ENCODE measurements at places on chromosomes 11 and 22. TPM values are rescaled to one million over a fixed set of nuclear protein-coding genes. Genes with fewer than 3 reads are reported as not detected.

DNA sequence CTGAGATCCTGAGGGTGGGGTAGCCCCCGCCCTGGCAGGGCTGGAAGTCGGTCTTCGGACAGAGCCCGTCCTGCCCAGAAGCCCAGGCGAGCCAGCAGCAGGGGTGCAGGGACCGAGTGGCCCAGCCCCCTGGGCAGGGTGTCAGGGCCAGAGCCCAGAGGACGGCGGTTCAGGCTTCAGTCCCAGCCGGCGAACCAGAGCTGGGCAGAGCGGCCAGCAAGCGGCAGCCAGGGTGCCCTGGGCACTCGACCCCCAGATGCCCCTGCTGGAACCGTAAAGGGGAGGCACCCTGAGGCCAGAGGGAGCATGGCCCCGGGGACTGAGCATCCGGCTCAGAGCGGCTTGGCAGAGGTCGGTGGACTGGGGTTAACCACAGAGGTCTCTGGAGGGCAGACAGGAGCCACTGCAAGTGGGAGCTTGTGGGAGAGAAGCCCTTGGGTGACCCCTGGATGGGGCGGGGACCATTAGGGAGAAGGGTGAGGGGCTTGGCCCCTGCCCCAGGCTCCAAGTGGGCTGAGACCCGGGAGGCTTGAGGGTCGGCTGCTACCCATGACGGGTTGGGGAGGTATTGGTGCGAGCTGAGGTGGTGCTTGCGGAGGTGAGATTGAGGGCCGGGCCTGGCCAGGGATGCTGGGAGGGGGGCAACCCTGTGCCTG is 15.9 kb downstream of the LSP1 start:
- DNase-seq, result no peak

GRCh38 chr22:40797427-40797826 is 21.7 kb downstream of the SLC25A17 start:
- no peak for DNase-seq

POU2AF2 gene
- total RNA-seq, result not detected

DNA sequence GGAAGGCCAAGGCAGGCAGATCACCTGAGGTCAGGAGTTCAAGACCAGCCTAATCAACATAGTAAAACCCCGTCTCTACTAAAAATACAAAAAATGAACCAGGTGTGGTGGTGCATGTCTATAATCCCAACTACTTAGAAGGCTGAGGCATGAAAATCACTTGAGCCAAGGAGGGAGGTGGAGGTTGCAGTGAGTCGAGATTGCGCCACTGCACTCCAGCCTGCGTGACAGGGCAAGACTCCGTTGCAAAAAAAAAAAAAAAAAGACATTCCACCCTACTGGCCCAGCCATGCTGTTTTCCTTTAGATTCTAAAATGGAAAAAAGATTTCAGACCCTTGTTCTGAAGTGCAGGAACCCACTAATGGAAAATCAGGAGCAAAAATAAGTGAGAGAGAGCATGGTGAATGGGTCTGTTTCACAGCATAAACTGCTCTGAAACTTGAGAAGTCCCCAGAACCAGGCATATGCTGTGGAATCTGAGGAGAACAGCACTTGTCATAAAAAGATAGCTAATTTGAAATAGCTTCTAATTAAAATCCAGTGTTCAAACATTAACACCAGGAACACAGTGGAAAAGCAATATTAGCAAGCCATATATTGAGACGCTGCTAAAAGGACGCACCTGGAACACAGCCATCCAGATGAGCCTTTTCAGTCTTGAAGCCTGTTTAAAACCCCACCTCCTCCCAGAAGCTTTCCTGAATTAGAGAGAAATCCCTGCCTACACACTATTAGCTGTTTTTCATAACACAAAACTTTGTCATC is 66.3 kb upstream of the CHRM4 start:
- DNase-seq, result no peak

DNA sequence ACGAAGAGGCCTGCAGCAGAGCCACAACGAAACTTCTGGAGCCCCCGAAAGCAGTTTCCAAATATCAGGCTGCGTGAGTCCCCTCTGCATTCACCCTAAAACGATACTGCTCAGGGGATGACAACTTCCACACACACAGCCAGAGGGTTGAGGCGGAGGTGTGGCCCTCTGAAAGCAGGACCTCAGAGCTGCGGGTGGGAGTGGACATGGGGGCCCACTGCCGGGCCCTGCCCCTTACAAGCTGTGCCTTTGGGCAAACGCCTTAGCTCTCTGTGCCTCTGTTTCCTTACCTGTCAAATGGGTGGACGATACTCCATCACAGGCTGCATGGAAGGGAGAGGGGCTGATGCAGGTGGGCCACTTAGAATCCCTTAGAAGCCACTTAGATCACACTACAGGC is 53.1 kb downstream of the TRMU start:
- no peak for DNase-seq

- no peak for DNase-seq
Measured at GRCh38 chr22:46471901-46472721, 65.3 kb downstream of the CELSR1 start.

DNA sequence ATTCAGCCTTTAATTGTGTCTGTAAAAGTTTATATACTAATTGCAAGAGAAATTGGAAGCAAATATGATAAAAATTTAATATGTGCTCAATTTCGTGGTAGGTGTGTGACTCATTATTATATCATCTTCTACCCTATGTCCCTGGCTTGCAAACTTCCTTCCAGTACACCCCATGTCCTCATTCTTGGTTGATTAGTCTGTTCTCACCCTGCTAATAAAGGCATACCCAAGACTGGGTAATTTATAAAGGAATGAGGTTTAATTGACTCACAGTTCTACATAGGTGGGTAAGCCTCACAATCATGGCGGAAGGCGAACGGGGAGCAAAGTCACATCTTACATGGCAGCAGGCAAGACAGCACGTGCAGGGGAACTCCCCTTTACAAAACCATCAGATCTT is 11.9 kb downstream of the MRGPRX3 start:
- no peak for DNase-seq

GRCh38 chr11:117670924-117671323 is 126.1 kb downstream of the DSCAML1 start:
- no peak for DNase-seq

BEST1 gene
- 2.0 TPM for total RNA-seq

GGT5 gene
- total RNA-seq, result 3.4 TPM
